Inflammatory macrophage (primary cell): ENCODE measurements at places on chromosomes 4 and X.

- DNase-seq = no peak
Measured at GRCh38 chr4:4619821-4620220, 78.0 kb upstream of the STX18 start.

GRCh38 chrX:57930051-57930450 is 19.8 kb upstream of the ZXDA start:
- no peak for DNase-seq

GRCh38 chr4:70945046-70945445 is 42.9 kb downstream of the MOB1B start:
- DNase-seq = peak; percentile 64

DNA sequence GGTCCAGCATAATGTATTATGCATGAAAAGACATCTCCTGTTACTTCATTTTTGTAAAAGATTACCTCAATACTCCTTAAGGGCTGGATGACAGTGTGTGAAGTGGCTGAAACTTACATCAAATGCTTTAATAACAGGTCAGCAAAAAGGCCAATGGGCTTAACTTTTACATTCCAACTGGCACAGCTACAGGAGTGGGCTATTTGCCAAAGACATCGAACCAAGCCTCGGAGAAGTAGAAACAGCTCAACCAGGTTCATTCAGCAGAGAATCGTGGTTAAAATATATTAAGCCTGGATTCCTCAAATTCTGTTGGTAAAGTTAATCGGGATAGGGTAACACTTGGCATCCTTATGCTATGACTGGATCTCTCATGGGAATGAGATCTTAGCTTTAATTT is 639.7 kb downstream of the TRIML1 start:
- no peak for DNase-seq

- DNase-seq = no peak
Measured at GRCh38 chr4:165129924-165130323, 17.3 kb upstream of the TMEM192 start.

- DNase-seq = peak; percentile 25
Measured at GRCh38 chr4:123478859-123479345, 82.3 kb downstream of the SPRY1 start.

- DNase-seq = no peak
Measured at GRCh38 chrX:154531626-154532025, 15.0 kb downstream of the G6PD start.

DNA sequence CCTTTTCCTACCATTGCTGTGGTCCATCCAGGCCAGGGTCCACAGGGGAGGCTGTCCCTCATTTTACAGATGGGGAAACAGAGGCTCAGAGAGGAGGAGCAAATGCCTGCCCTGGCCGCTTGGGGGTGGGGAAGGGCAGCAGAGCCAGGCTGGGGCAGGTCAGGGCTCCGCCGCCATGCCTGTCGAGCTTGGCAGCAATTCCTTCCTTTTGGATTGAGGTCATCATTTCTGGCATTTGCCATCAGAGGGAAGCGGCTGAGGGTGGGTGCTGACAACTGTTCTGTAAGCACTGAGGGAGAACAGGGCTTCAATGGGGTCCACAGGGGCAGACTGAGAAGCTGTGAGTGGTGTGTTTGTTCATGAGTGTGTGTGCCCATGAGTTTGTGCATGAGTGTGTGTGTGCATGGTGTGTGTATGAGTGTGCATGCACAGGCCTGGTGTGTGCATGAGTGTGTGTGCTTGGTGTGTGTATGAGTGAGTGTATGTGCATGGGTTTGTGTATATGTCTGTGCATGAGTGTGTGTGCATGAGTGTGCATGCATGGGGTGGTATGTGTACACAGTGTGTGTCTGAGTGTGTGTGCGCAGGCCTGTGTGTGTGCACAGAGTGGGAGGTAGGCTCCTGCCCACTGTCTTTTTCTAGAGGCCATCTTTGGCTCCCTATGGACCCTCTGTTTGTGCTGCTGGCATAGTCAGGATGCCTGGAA is 115.2 kb downstream of the SORCS2 start:
- DNase-seq = no peak

GRCh38 chrX:110786486-110786885 is 9.1 kb downstream of the CHRDL1 start:
- DNase-seq = no peak

- no peak for DNase-seq
Measured at GRCh38 chr4:1056671-1057402, 45.4 kb downstream of the FGFRL1 start.

- DNase-seq = peak; percentile 94
Measured at GRCh38 chr4:6269616-6270511, at the start of gene WFS1. TSS of gene WFS1 (plus strand) at chr4:6269850. CDS start at chr4:6277456, 7,606 bp downstream.

DNA sequence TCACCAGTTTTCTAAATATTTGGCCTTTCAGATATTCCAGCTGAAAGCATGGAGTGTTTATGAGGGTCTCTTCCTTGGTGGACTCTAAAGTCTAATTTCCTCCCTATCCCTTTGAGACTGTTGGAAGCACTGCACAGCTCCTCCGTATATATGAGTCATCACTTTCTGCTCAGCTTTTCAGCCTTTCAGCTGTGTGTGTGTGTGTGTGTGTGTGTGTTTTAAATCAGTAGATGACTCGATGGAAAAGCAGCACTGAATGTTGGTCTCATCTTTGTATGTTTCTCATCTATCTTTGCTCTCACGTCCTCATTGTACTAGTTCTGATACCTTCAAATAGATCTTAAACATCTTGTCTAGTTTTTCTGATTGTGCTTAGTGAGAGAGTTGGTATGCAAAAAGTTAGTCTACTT is 81.6 kb downstream of the ZFX start:
- DNase-seq = no peak

GRCh38 chrX:70808942-70809940 is 99.3 kb downstream of the TEX11 start:
- DNase-seq = no peak

GRCh38 chr4:7087036-7087435 is 19.2 kb upstream of the GRPEL1 start:
- no peak for DNase-seq

DNA sequence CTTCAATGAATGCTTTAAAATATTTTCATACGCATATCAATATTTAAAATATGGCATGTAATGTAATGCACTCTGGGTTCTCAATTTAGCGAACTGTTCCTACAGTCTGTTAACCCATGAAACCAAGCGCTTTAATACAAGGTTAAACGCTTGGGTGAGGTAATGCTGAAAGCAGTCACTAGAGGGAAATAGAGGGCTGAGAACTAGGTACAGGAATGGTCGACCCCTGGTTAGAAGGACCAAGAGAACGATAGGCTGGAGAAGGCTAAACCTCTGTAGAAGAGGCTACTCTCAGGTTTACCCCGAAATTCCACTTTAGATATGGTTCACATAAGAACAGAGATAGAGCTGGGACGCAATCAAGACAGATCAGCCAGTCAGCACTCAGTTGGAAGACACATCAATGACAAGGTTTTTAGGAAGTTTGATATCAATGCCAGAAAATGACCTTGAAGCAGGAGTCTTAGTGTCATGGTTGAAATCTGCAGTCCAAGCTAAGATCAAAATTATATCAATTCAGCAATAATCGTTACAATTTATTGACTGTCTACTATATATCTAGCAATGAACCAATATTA is 26.9 kb downstream of the ARSJ start:
- DNase-seq = peak; percentile 23

DNA sequence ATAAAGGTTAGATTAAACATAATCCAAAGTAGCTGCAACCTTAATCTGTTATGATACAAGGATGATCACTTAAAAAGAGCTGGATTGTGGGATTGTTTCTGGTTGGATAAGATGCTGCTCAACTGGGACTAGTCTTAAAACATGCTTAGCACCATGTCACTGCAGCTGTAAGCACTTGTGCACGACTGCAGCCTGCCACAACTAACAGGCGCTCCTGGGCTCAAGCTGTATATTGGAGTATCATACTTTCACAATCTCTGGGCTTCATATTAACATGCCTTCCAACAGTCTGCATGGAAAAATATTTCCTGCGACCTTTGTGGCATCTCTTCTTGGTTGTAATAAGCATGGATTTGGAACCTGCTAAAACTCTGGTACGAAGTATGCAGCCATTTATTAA is 493.0 kb upstream of the PITX2 start:
- DNase-seq = no peak

GRCh38 chrX:132041015-132041414 is 17.9 kb downstream of the STK26 start:
- no peak for DNase-seq

DNA sequence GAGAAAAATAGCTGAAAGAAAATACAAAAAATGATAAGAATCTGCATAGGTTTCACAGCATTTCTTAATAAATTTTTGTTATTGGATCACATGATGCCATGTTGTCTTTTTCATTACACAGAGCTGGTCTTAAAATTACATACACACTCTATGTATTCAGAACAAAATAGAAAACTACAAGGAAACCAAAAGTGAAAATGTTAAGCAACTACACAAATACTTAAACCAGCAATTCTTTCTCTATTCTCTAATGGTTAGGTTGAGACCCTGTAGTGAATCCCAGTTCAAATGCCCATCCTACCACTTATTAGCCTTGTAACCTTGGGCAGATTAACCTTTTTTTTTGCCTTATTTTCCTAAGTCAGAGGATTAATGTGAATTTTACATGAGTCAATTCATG is 2311.2 kb downstream of the PCDH7 start:
- DNase-seq = no peak

- DNase-seq = no peak
Measured at GRCh38 chr4:130068072-130068471, 972.1 kb downstream of the C4orf33 start.

- DNase-seq = no peak
Measured at GRCh38 chr4:151700566-151701316, 60.1 kb downstream of the GATB start.

DNA sequence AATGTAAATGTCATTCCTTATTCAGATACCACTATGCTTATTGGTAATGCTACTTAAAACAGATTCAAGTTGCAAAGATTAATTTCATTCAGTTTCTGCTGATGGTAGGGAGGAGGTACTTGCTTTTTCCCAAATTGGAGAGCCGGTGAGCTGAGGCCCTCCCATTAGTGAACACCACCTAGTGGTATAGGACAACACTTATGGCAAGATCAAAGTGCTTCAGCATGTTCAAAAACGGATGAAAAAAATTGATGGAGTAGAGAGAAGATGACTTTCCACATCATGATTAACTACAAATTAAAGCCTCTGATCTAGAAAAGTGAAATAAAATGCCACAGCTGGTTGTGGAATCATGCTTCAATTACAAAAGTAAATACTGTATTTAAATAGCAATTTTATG is 112.9 kb downstream of the MBNL3 start:
- DNase-seq = no peak

DNA sequence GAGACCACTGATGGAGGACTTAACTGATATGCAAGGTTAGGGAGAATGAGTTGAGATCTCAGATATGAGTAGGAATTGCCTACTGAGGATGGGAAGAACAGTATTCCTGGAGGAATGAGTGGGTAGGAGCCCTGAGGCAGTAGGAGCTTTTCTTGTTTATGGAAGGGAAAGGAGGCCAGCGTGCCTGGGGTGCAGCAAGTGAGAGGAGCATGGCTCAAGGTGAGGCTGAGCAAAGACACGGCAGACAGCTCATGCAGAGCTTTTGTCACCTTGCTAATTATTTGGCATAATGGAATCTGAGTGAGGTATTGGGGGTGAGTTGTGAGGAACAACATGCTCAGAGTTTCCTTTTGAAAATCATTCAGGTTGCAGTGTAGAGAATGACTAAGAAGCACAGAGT is 65.3 kb upstream of the IBSP start:
- no peak for DNase-seq

DNA sequence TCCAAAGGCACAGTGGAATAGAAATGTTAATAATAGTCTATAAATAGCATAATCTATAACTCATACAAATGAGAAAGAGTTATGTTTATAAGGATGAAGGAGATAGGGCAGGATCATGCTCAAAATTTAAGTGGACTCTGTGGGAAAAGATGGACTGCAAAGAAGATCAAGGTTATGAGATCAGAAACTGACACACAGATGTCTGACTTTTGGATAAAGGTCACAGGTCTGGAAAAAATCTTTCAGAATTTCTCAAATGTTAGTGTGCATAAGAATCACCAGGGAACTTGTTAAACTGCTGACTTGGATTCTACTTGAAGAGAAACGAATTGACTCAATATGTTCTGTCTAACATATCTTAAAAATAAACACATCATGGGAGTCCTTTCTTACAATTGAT is 104.1 kb downstream of the FSTL5 start:
- DNase-seq = no peak

- no peak for DNase-seq
Measured at GRCh38 chr4:141102367-141102766, 30.9 kb downstream of the RNF150 start.

- no peak for DNase-seq
Measured at GRCh38 chrX:981791-982626, 230.4 kb downstream of the CRLF2 start.

GRCh38 chr4:159212675-159213293 is 109.9 kb downstream of the RAPGEF2 start:
- no peak for DNase-seq

DNA sequence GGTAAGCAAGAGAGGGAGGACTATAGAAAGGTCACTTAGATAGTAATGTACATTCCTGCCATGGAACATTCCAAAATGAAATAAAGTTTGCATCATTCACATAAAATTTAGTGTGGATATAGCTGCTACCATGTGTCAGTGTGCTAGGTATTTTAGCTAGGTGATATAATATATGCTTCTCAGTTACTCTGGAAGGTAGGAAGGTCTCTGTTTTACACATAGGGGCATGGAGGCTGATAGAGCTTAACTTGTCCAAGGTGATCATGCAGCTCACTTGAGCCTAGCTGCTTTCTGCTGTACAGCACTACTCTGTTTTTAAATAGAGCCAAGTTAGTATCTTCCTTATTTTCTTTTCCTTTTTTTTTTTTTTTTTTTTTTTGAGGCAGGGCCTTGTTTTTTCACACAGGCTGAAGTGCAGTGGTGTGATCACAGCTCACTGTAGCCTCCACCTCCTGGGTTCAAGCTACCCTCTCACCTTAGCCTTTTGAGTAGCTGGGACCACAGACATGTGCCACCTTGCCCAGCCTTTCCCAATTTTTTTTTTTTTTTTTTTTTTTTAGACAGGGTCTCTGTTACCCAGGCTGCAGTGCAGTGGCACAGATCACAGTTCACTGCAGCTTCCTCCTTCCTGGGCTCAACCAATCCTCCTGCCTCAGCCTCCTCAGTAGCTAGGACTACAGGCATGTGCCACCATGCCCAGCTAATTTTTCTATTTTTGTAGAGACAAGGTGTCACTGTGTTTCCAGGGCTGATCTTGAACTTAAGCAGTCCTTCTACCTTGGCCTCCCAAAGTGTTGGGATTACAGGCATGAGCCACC is 10.4 kb downstream of the AFF1 start:
- no peak for DNase-seq

GRCh38 chr4:1401409-1402020 is 4.7 kb downstream of the NKX1-1 start:
- DNase-seq = no peak

- DNase-seq = no peak
Measured at GRCh38 chrX:43860646-43861370, 21.4 kb downstream of the MAOB start.
